ENCODE measurements at places on chromosomes 6 and 20. TPM values are rescaled to one million over a fixed set of nuclear protein-coding genes. Genes with fewer than 3 reads are reported as not detected.

The SRSF6 gene
- total RNA-seq = 114 TPM

The IYD gene
- total RNA-seq = 0.33 TPM

The PAK5 gene
- not detected for total RNA-seq

The ERVFRD-1 gene
- not detected for total RNA-seq

The LRRC73 gene
- total RNA-seq = not detected

The SAMD3 gene
- 0.33 TPM for total RNA-seq

The ZNF311 gene
- total RNA-seq = 3.7 TPM

The ENPP1 gene
- total RNA-seq = 51.2 TPM

The NDUFAF5 gene
- 15.7 TPM for total RNA-seq

The THBS2 gene
- total RNA-seq = 145 TPM

DNA sequence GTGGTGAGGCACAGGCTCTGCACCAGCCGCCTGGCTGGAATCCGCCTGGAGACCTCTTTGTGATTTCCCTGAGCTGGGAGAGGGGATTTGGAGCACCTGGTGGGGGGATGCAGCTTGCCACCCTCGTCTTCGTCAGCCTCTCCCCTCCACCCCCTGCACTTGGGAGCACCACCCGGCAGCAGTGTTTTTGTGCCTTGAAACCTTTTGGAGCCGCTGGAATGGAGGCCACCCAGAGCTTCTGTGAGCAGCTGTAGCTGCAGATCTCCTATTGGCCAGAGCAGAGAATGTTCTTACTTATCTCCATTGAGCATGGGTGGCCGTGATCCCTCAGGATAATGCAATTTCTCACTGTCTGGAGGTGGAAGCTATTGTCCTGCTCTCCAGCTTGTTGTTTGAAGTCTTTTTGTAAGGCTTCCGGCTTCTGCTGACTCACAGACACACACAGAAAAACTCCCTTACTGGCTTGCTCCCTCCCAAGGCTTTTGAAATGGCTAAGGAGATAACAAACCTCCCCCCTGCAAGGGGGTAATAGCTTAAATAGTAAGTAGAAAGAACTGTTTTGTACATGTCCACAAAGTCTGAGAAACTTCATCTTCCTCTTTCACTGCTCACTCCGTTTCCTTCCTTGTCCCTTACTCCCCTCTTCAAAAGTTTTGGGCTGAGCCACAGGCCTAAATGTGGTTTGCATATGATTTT, 271.2 kb downstream of the PRL start:
- no peaks in the 10 kb centered on the region for H3K4me1 ChIP-seq
- no peaks in the 10 kb centered on the region for H3K27me3 ChIP-seq

DNA sequence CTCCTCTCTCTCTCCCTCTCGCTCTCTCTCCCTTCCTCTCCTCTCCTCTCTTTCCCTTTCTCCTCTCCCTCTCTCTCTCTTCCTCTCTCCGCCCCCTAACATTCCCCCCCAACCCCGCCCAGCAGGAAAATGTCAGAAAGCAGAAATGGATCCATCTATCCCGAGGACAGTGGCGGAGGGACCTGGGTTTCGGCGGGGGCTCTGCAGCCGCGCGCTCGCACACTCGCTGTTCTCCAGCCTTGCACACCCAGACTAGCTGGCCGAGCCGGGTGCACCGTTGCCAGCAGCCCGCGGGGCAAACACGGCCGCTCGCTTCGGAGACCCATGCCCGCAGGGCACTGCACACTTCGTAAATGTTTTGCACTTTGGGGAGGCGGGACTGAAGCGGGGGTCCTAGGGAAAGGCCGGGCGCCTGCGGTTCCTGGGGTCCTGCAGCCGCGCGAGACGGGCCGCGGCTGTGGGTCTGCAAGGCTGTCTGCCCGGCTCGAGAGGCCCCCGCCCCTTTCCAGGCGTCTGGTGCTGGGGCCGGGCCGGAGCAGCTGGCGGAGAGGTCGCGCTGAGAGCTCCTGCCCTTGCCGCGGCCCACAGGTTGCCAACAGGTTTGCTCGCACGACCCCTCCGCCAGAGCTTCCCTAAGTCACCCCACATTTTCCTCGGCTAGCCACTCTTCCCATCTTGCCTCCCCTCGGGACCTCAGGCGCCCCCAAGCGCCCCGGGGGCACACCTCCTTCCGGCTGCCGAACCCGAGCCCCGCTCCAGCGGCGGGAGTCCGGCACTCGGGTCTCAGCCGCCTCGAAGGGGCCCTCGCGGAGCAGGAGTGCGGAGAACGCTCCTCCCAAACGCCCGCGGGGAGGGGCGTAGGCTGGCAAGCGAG, 818 bp upstream of the MDGA1 start:
- no peaks in the 10 kb centered on the region for H3K36me3 ChIP-seq
- H3K27ac ChIP-seq = no peak overlapping the region
- no peak for DNase-seq
- peaks cover 10% of the 10 kb centered on the region for H3K4me1 ChIP-seq

- H3K4me3 ChIP-seq = no peak overlapping the region
- H3K4me1 ChIP-seq = no peaks in the 10 kb centered on the region
- no peaks in the 10 kb centered on the region for H3K27me3 ChIP-seq
These were observed 437.5 kb downstream of the HTR1B start for GRCh38 chr6:77025736-77026223.

DNA sequence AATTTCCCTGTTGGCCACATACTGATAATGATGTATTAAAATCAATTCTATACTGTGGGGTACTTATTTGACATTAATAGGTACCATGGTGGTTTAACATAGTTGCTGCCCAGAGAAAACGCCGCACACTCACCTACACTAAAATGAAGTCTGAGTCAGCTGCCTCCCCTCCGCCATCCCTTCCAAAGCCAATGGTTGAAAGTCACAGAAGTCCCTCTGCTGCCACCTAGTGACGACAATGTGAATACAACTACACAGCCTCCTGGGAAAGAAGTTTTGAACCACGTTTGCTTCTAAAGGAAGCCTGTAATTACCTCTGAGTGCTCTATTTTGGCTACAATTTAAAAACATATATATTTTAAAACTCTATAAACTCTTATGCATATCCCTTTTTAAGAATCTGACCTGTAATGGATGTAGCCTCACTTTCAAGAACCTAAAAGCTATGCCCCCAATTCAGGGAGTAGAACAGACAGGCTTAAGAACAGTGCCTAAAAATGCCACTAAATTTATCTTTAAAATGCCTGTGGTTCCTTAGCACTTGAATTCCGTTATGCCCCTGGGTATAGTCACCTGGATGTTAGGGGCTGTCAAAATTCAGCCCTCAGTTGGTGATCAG, 20.6 kb upstream of the ECI2 start:
- no peaks in the 10 kb centered on the region for H3K27me3 ChIP-seq
- no peaks in the 10 kb centered on the region for H3K4me1 ChIP-seq
- DNase-seq = peak; percentile 64
- no peak overlapping the region for H3K27ac ChIP-seq

DNA sequence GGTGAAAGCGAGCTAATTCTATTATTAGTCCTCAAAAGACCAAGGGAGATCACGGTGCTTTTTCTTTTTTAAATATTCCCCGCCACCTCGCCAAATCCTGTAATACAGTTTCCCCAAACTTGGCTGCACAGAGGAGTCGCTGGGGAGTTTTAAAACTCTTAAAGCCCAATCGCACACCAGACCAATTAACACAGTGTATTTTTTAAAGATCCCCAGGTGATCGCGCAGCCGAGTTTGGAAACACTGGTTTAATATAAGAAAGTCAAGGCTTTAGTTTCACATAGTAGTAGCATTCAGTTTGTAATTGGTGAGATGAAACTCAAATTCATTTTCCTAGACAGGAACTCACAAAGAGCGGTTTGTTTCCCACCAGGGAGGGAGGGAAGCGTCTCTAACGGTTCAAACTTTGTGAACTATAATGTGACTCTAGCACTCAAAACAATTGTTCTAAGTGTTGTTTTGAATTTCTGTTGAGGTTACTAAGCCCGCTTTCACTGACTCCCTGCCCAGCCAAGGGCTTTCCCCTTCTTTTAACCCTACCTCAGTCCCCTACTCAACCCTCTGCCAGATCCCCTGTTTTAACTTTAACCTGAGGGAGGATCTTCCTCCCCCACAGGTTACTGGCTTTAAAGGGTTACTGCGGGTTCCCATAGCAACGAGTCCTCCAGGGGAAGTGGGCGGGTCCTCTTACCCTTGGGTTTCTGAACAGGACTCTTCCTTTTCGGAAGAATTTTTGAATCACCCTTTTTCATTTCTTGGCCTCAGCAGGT, 25.7 kb upstream of the BTBD3 start:
- H3K4me1 ChIP-seq = peaks cover 3% of the 10 kb centered on the region
- H3K4me3 ChIP-seq = peak overlapping the region; percentile 93
- H3K36me3 ChIP-seq = no peaks in the 10 kb centered on the region
- peak; percentile 37 for DNase-seq
- no peaks in the 10 kb centered on the region for H3K27me3 ChIP-seq

DNA sequence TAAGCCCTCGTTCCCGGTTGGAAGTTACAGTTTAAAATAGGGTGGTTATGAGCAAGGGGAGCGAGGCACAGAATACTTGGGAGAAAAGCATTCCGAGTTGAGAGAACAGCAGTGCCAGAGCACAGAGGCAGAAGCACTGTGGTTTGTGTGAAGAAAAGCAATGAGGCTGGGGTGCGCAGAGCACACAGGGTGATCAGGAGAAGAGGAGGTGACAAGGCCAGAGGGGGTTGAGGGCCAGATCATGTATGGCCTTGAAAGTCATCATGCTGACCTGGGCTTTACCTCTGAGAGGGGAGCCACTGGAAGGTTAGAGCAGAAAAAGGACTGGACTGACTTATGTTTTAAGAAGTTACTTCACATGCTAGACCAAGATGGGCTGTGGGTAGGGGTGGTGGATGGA, 3.5 kb upstream of the BTN3A2 start:
- H3K27ac ChIP-seq = no peak overlapping the region
- no peaks in the 10 kb centered on the region for H3K27me3 ChIP-seq
- no peak for DNase-seq

DNA sequence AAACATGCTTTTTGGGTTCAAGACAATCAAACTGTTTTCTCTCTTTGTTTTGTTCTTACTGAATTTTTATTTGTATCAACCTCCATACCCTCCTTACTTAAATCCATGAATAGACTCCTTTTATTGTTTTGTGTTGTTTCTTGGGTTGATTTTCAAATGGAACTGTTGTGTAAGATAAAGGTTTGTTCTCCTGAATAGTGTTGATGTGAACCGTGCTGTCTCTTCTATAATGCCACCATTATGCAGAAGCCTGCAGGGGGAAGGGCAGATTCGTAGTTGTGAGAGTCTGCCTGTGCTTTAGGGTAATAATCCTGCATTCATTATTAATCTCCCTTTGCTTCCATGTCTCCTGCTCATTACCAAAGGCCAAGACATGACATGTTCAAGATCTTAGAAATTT, 105.9 kb downstream of the CDKAL1 start:
- H3K4me3 ChIP-seq = no peak overlapping the region
- H3K27ac ChIP-seq = no peak overlapping the region
- DNase-seq = no peak
- H3K27me3 ChIP-seq = no peaks in the 10 kb centered on the region

- no peaks in the 10 kb centered on the region for H3K4me1 ChIP-seq
- no peaks in the 10 kb centered on the region for H3K27me3 ChIP-seq
- no peak for DNase-seq
- no peak overlapping the region for H3K4me3 ChIP-seq
- H3K27ac ChIP-seq = no peak overlapping the region
These were observed 14.5 kb upstream of the PI16 start for GRCh38 chr6:36940027-36940426.

DNA sequence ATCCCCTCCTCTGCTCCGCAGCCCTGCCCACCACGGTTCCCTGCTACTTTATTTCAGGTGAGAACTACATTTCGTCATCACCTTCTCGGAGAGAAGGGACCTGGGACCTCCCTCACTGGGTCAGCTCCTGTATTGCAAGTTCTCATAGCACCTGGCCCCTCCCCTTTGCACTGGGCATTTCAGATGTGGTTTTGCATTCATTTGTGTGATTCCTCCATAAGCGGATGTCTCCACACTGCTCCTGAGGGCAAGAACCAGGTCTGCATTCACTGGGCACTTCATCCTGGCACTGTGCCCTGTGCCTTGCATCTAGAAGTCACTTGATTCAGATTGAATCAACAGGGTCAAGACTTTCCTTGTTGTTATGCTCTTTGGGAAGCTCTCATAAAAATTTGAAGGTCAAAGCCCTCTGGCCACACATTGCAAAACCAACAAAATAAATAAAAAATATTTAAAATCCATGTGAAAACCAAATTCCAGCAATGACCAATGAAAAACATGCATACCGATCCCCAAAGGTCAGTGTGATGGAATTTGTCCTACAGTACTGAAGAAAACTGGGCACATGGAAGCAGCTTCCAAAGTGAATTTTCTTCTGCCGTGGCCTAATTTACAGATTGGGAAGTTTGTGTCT, 89.1 kb upstream of the F13A1 start:
- no peak for DNase-seq
- no peaks in the 10 kb centered on the region for H3K4me1 ChIP-seq
- no peak overlapping the region for H3K4me3 ChIP-seq
- no peaks in the 10 kb centered on the region for H3K36me3 ChIP-seq

DNA sequence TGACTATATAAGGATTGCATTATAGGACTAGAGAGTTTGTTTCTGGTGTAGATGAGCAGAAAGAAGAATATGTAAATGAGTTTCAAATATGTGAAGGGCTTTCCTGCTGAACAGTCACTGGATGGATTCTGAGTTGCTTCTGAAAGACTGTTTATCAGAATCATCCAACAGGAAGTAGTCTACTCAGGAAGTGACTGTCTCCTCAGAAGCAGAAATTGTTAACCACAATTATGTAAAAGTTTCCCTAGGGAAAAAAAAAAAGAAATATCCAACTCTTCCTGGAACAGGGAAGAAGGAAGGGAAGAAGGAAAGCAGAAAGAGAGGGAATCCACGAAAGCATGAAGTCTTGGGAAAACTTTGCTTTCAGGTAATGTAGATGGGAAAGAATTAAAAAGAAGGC, 138.9 kb downstream of the TENT5A start:
- DNase-seq = no peak
- H3K4me3 ChIP-seq = no peak overlapping the region
- no peaks in the 10 kb centered on the region for H3K36me3 ChIP-seq
- no peaks in the 10 kb centered on the region for H3K27me3 ChIP-seq
- no peaks in the 10 kb centered on the region for H3K4me1 ChIP-seq

DNA sequence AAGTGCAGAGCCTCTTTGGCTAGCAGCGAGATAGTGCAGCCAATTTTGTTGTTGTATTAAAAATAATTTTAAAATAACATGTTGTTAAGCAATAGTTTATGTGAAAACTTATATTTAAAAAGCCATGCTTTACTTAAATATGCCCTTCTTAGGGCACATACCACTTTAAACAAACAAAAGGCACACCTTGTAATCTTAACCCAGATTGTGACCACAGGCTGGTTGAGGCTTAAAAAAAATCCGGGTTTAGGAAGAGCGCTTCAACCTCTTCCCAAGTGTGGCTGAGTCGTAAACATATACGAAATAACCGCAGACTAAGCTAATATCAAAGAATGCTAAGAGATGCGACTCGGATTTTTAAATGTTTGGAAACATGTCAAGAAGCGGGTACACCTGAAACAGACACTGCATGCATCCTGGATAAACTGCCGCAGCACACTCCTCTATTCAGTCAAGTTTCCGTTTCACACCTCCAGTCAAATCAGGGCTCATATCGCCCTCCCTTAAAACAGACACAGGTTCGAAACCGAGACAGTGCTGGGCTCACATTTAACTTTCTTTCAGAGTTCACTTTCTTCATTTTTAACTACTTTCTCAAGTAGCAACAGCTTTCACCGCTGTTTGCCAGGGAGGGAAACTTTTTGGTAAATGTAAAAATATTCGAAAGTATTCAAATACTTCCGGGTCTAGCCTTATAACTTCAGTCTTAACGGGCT, 1.5 kb downstream of the DEK start:
- DNase-seq = no peak
- H3K36me3 ChIP-seq = peaks cover 3% of the 10 kb centered on the region
- H3K4me3 ChIP-seq = peak overlapping the region; percentile 89
- H3K27me3 ChIP-seq = no peaks in the 10 kb centered on the region
